ENCODE measurements at places on chromosomes 2 and 18.

DNA sequence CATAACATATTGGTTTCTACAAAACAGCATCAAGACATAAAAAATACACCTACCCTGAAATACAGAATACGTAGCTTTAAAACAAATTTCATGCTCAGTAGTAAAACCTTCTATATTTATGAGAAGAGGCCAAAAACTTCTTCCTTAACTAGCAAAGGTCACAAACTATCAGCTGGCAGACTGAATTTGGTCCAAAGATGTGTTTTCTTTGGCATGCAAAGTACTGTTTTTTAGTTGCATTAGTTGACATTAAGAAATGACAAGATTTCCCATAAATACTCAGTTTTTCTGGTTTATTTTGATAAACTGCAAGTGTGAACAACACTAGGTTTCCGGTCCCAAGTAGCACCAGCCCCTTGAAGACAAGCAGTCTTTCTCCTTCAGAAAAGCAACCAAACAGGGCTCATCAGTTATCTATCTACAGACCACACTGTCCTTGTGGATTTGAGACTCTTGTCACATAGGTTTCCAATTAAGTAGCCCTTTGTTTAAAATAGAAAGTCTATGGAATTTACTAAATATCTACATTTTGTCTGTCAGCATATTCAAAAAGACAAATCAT lies 35.6 kb downstream of the SLC25A12 start:
- DNase-seq: no peak

GRCh38 chr2:174198846-174199564 lies 49.3 kb downstream of the OLA1 start:
- no peak for DNase-seq

DNA sequence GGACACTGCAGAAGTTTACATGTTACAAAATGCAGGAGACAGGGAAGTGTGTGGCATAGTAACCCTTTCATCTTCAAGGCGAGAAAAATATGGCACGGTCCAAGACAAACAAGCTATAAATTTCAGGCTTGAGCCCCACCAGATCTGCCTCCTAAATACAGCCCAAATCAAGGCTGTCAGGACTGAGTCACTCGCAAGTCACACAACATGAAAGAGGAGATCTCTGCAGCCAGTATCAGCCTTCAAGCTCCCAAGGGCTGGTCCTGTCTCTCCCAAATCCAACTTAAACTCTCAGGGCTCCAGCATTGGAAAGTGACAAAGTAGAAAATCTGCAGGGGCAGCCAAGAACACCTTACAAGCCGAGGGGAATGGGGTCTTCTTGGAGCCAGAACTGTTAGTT lies 106.3 kb upstream of the GATA6 start:
- no peak for DNase-seq

GRCh38 chr18:36675076-36675475 lies 153.7 kb downstream of the TPGS2 start:
- DNase-seq: no peak

DNA sequence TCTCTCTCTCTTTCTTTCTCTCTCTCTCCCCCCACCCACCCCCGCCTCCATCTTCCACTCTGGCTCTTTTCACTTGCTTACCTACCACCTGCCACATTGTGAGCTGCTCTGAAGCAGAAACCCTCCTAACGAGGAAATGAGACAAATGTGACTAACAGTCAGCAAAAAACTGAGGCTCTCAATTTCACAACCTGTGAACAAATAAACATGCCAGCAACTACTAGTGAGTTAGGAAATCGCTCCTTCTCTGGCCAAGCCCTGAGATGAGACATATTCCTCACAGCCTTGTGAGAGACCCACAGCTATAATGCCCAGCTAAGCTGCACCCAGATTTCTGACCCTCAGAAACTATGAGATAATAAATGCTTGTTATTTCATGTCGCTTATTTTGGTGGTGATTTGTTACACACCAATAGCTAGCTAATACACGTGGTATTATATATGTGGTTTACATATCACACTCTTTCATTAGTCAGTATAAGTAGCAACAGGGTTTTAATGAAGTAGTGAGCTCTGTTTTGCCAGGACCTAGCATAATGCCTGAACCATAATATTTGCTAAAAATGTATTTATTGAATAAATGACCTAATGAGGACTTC lies 8.4 kb upstream of the ZNF521 start:
- DNase-seq: no peak

Data from NCI-H526 (cell line).